ENCODE measurements at places on chromosomes 3 and 15.

- no peak for DNase-seq
Measured at GRCh38 chr15:67998599-67999133, 55.4 kb upstream of the PIAS1 start.

DNA sequence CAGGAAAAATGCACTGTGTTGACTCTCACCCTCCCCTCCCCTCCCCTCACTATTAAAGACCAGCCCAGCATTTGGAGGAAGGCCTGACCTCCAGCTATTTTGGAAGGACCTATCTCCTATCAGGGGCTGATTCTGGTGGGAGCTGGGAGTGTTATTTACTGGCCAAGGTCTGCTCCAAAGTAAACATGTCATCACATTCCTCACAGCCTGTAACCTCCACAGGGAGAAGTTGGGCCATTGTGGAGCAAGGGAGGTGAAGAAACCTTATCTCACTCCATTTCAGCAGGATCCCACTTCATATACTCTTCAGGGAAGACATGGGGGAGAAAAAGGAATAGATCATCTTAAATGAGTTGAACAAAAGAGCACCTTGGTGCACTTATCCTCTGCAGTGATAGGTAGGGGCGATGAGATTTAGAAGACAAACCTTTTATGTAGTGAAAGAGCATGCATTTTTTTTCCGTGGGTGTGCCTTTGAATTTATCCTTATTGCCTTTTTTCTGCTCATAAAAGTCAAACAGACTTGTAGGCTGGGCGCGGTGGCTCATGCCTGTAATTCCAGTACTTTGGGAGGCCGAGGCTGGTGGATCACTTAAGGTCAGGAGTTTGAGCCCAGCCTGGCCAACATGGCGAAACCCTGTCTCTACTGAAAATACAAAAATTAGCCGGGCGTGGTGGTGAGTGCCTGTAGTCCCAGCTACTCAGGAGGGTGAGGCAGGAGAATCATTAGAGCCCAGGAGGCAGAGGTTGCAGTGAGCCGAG, 15.6 kb upstream of the FLNB start:
- DNase-seq = no peak

DNA sequence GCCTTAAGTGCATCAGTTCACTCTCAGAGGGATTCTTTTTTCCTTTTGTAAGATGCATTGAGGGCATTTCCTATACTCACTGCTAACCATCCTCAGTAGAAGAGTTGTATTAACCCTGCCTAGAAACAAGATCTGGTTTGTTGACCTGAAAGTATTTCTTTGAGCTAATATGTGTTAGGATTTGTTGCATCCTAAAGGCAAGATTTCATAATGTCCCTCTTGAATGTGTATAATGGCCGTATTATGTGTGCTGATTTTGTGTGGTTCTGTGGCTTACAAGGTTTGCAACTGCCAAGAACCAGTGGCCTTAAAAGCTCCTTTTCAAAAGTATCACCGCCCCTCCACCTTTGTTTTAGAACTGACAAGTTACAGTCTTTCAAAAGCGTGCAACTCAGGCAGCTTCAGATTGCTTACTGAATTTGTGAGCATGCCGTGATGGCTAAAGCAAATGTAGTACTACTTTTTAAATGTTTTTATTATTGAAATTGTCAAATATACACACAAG, 182.0 kb upstream of the BHLHE40 start:
- no peak for DNase-seq

- no peak for DNase-seq
Measured at GRCh38 chr15:60673166-60673565, 194.2 kb upstream of the ICE2 start.

- no peak for DNase-seq
Measured at GRCh38 chr3:195906865-195907683, 1.3 kb downstream of the TNK2 start.

DNA sequence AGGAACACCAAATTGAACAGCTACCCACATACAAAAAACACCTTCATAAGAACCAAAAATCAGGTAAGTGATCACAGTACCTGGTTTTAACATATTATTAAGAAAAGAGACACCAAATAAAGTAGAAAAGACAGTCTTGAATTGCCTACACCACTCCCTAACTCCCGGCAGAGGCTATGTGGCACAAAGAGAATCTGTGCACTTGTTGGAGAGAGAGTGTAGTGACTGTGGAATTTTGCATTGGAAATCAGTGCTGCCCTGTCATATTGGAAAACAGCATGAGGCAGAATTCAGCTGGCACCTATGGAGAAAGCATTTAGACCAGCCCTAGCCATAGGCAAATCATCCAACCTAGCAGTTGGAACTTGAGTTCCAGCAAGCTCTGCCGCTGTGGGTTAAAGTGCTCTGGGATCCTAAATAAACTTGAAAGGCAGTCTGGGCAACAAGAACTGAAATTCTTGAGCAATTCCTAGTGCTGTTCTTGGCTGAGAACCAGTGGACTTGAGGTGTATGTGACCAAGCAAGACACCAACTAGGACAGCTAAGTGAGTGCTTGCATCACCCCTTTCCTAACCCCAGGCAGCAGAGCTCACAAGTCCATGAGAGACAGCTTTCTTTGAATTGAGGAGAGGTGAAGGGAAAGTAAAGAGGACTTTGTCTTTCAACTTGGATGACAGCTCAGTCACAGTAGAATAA, 969.6 kb upstream of the ALCAM start:
- DNase-seq = no peak

DNA sequence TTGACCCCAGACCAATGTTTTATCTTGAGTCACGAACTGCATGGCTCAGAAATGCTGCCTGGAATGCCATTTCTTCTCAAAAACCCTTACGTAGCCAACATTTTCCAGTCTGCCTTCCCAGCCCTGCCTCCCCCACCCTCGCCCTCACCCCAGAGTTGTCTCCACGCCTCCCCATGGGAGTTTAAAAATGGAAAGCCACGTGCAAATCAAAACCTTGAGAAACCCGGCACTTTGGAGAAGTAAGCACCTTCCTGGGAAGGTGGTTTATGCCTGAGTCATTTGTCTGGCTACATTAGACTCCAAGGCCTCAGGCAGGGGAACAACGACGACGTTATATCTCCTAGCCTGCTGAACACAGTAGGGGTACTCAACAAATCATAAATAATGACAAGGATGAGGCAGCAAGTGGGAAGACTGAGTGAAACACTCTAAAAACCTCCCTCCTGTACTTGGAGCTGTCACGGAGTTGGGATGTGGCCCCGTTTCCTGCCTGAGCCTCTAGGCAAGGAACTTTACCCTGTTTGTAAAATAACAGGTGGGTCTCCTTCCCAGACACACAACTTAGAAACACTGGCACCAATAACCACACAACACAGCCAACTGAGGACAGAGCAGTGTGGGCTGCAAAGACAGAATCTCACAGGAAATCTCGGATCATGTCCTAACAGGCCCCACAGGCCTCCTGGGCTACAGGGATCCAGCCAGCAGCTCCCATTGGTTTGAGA, 179.1 kb downstream of the NTRK3 start:
- peak; percentile 14 for DNase-seq

GRCh38 chr3:43810797-43811196, 120.1 kb downstream of the ABHD5 start:
- no peak for DNase-seq

- DNase-seq = no peak
Measured at GRCh38 chr3:128327606-128328031, 139.1 kb downstream of the DNAJB8 start.
